Bronchial epithelial cell (primary cell): ENCODE measurements at places on chromosomes 6 and 20. TPM values are rescaled to one million over a fixed set of nuclear protein-coding genes. Genes with fewer than 3 reads are reported as not detected.

DNA sequence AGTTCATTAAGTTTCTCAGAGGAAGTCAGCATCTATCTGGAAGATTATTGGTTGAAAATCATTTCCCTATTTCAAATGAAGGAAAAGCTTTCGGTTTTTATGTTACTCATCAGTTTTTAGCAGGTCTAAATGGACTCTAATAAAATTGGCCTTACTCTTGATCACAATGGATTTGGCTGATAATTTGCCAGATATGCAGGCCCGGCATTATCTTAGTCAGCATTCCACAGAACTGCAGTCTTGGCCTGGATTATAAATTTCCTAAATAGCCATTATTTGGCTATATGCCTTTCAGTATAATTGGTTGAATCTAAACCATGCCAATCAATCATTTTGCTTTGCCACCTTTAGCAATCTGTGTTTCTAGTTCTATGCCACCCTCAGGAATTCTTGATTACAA lies 91.7 kb upstream of the KCNQ5 start:
- no peak for DNase-seq

DNA sequence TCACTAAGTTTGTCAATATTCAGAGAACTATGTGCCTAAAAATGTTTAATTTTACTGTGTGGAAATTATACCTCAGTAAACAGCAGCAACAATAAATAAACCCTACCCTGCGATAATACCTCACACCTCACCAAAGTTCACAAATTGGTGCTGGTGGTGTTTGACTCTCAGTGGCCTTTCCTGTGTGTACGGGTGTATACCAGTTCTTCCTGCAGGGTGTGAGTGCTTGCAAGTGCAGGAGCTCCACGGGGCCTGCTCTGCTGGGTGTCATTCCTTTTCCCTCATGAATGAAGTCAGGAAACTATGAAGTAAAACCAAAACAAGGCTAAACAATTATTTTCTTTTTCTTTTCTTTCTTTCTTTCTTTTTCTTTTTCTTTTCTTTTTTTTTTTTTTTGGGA lies 4.1 kb upstream of the ENPP5 start:
- no peak for DNase-seq

ESR1 gene
- total RNA-seq: under 0.01 and 0.13 TPM in 2 replicates

DNA sequence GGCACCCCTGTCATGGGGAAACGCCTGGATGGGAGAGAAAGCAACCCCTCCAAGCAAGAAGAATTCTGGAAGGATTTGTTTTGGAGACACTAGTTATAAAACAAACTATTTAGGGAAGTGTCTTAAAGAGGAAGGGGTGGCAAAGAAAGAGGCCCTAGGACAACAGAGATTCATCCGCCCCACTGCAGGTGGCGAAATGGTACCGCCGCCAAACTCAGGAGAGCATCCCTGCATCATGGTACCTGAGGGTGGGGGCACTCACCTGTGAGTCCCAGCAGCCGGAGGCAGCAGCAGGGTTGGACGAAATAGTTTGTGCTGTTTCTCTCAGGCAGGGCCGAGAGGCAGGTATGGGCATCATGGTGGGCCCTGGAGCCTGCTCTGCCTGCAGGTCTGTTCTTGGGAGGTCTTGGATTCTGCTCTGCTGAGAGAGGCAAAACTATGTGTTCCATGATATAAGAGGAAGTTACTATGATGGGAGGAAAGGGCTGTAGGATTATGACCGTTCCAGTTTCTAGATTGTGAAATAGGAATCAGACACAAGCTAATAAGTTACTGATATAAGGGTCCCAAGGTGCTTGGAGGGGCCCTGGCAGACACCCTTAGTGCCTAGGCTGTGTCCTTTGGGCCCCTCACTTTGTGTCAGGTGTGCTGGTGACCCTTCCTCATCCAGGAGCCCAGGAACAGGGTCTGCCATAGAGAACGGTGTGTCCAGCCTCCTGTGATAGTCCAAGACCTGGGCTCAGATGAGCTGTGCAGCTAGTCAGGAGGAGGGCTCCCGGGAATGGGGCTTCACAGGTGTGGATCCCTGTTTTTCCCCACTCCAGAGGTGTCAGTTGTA lies 20.4 kb downstream of the SIRPD start:
- DNase-seq: no peak

HMGCLL1 gene
- total RNA-seq: not detected in 2 replicates

DNA sequence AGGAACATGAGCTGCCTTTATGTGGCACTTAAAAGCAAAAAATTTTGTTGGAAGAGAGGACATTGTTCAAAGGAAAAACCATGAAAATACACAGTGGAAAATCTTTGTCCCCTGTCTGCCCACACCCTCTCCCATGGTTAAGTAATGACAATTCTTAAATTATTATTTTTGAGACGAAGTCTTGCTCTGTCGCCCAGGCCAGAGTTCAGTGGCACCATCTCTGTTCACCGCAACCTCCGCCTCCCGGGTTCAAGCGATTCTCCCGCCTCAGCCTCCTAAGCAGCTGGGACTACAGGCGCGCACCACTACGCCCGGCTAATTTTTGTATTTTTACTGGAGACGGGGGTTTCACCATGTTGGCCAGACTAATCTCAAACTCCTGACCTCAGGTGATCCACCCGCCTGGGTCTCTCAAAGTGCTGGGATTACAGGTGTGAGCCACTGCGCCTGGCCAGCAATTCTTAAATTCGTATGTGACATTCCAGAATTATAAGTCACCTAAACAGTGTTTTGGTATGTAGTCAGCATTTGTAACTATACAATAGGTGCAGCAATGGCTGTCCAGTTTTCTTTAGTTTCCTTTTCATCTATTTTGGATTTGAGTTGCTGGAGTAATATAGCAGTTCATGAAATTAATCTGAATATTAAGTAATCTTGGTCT lies 636 bp upstream of the SSR1 start:
- DNase-seq: peak; percentile 26

TRDN gene
- total RNA-seq: not detected in 2 replicates

- DNase-seq: no peak
Measured at GRCh38 chr6:114142258-114142657, 171.3 kb upstream of the HDAC2 start.

- DNase-seq: no peak
Measured at GRCh38 chr20:58706150-58706892, 13.7 kb downstream of the NPEPL1 start.

GRCh38 chr6:166413491-166413951 lies 30.8 kb upstream of the MPC1 start:
- no peak for DNase-seq

C6orf136 gene
- total RNA-seq: 1.8 and 2.7 TPM in 2 replicates

GRCh38 chr6:116363759-116364158 lies 7.0 kb upstream of the DSE start:
- peak; percentile 47 for DNase-seq

GRCh38 chr20:49945701-49946477 lies 9.7 kb downstream of the RNF114 start:
- DNase-seq: no peak

DNA sequence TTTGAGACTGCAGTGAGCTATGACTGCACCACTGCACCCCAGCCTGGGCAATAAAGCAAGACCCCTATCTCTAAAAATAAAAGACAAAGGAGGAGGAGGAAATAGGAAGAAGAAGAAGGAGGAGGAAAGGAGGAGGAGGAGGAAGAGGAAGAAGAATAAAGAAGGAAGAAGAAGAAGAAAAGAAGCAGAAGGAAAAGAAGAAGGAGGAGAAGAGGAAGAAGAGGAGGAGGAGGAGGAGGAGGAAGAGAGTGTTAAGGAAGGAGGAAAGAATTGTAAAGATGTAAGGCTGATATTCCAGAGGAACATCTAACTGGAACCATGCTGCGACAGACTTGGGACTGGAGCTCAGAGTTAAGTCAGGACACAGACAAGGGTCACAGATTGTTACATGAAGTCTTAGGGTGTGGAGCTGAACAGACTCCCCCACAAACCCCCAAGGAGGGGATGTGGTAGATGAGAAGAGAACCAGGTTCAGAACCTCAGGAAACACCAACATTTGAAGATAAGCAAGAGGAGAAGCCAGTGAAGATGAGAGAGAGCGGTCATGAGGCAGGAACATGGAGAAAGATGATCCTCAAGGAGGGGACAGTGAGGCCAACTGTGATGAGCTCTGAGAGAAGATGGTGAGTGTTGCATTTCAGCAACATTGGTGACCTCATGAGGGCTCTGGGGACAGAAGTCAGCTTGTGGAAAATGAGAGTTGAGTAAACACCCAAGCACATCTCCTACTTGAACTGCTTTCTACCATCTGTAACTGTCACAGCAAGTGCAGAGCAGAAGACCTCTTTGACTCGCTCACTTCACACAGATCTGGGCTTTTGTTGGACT lies 118.2 kb downstream of the CD164 start:
- no peak for DNase-seq

SPTLC3 gene
- total RNA-seq: 2.4 and 4.6 TPM in 2 replicates

GGTLC1 gene
- total RNA-seq: not detected in 2 replicates

CLDN20 gene
- not detected in 2 replicates for total RNA-seq
